ENCODE measurements at places on chromosomes 11 and 22.

GRCh38 chr11:95831198-95831883 lies 41.0 kb downstream of the CEP57 start:
- DNase-seq, result peak; percentile 96

DNA sequence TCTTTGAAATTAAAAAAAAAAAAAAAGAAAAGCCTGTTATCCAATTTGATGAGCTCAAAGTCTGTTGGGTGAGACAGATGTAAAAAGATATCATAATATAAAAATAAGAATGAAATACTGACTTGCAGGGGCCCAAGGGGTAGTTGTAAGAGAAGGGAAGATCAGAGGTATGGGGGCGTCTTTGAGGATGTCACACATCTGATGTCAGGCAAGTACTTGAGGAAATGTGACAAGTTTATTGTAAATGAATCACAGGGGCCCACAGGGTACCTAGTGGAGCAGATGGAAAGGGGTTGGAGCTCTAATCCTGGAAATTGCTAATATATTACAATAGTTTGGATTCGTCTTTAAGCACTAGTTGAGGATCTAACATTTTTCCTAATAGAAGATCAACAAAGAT lies 131.6 kb downstream of the MAML2 start:
- no peak for DNase-seq

DNA sequence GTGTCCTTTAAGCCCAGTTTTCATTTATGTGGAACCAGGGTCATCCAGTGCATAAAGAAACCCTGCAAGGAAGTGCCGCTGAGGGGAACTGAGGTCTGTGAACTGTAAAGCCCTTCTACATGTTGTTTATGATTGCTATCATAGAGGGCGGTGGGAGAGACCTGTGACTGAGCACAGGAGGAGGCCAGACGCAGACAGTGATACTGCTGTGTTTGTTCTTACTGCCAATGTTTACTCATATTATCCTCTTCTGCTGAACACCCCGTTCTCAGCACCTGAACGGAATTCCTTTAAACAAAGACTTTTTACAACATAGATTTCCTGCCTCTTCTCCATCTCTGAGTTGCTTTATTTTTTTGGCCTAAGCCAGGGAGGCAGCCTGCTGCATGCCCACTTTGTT lies 967 bp upstream of the GALNT18 start:
- DNase-seq, result no peak

- peak; percentile 19 for DNase-seq
Measured at GRCh38 chr11:85805387-85805786, 5.6 kb downstream of the SYTL2 start.

DNA sequence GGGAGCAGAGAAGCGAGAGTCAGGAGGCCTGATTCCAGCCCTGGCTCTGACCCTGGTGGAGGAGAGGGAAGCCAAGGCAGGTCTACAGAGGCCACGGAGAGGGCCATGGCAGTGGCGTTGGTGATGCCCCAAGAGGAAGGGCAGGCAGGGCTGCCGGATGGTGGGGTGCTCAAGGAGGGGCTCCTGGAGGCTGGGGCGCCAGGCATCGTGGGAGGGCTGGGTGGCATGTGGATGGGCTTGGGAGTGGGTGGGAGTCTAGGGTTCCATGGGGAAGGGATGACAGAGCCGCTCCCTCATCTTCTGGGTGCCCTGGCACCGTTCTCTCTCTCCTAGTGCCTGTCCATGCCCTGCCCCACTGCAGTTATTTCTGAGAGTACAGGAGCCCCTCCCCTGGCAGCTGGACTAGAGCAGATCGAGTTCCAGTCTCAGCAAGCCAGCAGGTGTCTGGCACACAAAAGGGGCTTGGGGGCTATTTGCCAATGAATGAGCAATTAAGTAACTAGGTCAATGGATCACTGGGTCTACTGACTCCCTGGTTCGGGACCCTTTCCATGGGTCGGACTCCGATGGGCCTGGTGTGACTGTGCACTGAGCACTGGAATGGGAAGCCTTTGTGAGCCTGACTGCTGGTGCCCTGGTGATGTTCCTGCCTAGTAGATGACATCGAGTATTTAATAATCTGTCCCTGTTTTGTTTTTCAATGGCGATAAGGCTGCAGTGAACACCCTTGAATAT lies 570.0 kb downstream of the TBC1D22A start:
- DNase-seq, result no peak

GRCh38 chr11:110261195-110262071 lies 35.0 kb downstream of the RDX start:
- no peak for DNase-seq

- DNase-seq, result no peak
Measured at GRCh38 chr11:45366619-45367190, 80.6 kb upstream of the SYT13 start.

DNA sequence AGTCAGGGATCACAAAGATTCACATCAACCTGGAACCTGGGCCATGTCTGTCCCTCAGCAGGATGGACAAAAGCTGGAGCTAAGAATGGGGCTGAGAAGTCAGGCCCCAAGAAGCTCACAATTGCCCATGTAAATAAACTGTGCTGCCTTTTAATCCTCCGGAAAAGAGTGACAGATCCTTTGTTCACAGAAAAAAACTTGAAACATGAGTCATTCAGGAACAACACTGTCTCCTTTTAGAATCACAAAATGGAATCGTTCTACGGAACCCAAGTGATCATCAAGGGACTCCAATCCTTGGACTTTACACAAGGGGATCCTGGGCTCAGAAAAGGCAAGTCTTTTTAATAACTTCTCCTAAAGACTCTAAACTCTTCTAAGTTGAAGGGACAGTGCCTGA lies 36.1 kb downstream of the RELT start:
- no peak for DNase-seq

GRCh38 chr11:13367115-13367514 lies 89.5 kb downstream of the BMAL1 start:
- DNase-seq, result no peak

- DNase-seq, result no peak
Measured at GRCh38 chr11:40100162-40100553, 1359.3 kb downstream of the LRRC4C start.

DNA sequence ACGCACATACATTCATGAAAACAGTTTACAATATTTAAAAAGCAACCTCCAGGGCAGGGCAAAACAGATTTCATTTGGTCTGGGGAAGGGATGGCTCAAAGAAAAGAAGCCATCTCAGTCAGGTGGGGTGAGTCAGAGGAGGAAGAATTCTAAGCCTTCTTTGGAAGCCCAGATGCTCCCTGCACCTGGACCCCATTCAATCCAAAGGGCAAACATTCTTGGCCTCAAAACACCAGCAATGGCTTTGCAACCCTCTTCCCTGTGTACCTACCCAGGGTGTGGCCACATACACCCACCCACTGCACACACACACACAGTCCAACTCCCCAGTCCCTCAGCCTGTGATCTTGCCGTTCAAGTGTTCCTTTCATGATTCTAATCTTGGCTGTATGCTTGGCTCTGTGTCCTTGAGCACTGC lies 2.0 kb downstream of the KCNE3 start:
- DNase-seq, result no peak

DNA sequence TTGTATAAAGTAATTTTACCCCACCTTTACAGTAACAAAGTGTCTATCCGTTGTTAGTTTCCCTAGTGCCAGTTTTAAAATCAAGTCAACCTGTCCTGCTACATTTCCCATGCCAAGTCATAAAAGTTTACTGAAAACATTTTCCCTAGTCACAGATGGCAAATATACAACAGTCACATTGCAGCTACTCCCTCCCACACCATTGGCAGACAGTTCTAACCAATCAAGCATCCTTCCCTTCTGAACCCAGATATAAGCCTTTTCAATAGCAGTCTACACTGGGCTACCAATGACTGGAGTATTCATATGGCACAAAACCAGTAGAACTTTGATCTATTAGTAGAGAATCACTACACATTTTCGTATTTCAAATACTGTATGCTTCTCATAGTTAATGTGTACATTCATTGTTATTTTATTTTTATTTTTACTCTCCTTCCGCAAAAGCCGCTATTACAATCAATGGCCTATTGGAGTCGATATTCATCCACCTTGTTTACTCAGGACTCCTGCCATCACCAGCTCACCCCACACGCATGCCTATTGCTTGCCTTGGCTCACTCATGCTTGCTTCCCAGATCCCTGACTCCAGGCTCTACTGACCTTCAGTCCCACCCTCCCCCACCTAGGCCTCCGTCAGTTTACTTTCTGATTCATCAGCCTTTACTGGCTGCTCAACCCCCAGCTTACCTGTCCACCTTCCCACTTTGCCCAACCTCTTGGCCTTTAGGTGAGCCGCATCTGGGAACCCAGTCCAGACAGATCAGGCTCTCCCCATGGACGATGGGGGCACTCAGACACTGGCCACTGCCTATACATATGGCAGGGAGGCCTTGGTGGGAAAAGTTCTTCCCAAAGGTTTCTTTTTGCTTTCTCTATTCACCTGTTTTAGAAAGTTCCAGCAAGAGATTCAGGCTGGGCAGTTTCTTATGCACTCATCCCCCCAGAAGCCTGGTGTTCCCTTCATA lies 408.4 kb downstream of the SOX6 start:
- no peak for DNase-seq

GRCh38 chr22:47064416-47064815 lies 302.0 kb downstream of the TBC1D22A start:
- no peak for DNase-seq

GRCh38 chr11:62544581-62545436 lies 1.8 kb downstream of the AHNAK start:
- DNase-seq, result peak; percentile 28
